ENCODE measurements at places on chromosomes 6 and 20. TPM values are rescaled to one million over a fixed set of nuclear protein-coding genes. Genes with fewer than 3 reads are reported as not detected.

FERMT1 gene
- 29.3 TPM for total RNA-seq

KIF25 gene
- total RNA-seq = not detected

BLOC1S5 gene
- total RNA-seq = 9.8 TPM

SLC35F1 gene
- 1.1 TPM for total RNA-seq

RAB23 gene
- 21.7 TPM for total RNA-seq
